Right atrium auricular region (tissue), 2 donors: ENCODE measurements at places on chromosomes 1 and 21.

- H3K27ac ChIP-seq, result peak overlapping the region; percentile 68
- no peaks in the 10 kb centered on the region for H3K36me3 ChIP-seq
- DNase-seq, result no peak
Observed at GRCh38 chr1:10706376-10706913, 90.0 kb downstream of the CASZ1 start.

DNA sequence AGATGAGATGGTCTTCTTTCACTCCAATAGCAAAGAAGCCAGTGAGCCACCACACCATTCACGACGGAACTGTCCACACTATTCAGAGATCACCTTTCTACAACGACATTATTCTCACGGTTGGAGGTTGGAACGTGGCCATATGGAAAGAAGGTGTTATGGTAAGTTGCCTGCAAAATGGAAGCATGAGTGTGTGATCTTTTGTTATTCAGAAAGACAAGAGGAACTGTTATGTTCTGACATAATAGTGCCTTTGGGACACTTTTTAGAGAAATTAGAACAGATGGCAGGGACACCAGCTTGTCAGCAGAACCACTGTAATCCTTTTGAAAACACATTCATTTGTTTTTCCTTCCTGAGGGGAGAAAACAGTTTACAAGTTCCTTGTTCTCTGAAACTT is 75.8 kb upstream of the MCOLN3 start:
- H3K27ac ChIP-seq, result no peak overlapping the region
- no peaks in the 10 kb centered on the region for H3K4me1 ChIP-seq
- no peaks in the 10 kb centered on the region for H3K36me3 ChIP-seq
- H3K4me3 ChIP-seq, result no peak overlapping the region
- no peak for DNase-seq

DNA sequence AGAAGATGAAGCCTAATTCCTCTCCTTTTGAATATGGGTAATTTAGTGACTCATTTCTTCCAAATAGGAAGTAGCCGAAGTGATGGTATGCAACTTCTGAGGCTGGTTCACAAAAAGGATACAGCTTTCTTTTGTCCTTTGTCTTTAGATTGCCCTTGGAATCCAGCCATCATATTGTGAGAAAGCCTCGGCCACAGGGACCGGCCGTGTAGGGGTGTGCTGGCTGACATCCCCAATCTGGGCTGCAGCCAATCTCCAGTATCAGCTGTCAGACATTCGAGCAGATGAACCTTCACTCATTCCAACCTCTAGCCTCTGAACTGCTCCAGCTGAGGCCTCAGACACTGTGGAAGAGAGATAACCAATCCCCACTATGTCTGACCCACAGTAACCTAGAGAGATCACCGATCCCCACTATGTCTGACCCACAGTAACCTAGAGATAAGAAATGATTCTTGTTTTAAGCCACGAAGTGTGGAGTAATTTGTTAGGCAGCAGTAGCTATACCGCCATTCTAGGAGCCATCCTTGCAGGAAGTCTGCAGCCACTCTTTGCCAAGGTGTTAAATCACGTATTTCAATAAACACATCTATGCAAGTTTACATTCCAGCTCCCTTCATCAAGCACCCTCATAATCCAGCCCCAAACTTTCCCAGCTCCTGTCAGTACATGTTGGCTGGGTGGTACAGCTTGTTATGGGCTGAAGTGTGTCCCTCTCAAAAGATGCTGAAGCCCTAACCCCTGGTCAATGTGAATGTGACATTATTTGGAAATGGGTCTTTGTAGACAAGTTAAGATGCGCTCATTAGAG is 2.9 kb upstream of the DIP2A start:
- no peaks in the 10 kb centered on the region for H3K27me3 ChIP-seq
- DNase-seq, result no peak
- H3K4me1 ChIP-seq, result peaks cover 68% of the 10 kb centered on the region
- H3K27ac ChIP-seq, result peak overlapping the region; percentile 18
- no peak overlapping the region for H3K4me3 ChIP-seq

DNA sequence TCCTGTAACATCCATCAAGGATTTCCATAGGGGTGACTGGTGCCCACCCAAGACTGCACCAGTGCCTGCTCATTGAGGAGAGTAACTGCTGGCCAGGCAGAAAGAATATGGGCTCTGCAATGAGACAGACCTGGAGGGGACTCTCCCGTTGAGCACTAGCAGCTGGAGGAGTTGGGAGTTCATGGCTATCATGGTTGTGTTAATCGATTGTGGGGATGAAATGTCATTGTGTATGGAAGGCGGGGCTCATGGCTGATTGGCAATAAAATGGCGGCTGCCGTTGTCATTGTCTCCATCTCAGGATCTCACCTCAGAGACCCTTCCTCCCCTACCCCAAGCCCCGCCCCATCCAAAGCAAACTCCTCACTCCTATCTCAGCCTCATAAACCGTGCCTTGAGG is 3.9 kb downstream of the TMEM125 start:
- H3K4me3 ChIP-seq, result no peak overlapping the region
- DNase-seq, result no peak
- no peaks in the 10 kb centered on the region for H3K27me3 ChIP-seq
- no peaks in the 10 kb centered on the region for H3K36me3 ChIP-seq
- no peaks in the 10 kb centered on the region for H3K4me1 ChIP-seq
- H3K27ac ChIP-seq, result no peak overlapping the region

DNA sequence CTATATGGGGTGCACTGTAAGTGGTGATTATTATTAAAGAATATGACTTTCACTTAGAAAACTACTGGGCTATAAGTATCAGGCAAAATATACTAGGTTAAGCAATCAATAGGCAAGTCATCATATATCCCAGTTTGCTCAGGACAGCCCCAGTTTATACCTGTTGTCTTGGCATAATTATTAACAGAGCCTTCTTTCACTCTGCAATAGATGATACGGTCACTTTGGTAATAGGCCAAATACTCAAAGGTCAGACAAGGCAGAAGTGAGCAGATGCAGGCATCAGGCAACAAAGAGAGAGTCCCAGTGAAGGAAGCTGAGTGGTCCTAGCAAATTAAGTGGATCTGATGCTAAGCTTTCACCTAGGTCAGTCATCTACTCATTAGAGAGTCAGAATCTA is 599.9 kb downstream of the LMO4 start:
- no peak overlapping the region for H3K4me3 ChIP-seq
- DNase-seq, result no peak
- H3K27me3 ChIP-seq, result no peaks in the 10 kb centered on the region
- H3K36me3 ChIP-seq, result no peaks in the 10 kb centered on the region
- H3K4me1 ChIP-seq, result no peaks in the 10 kb centered on the region

DNA sequence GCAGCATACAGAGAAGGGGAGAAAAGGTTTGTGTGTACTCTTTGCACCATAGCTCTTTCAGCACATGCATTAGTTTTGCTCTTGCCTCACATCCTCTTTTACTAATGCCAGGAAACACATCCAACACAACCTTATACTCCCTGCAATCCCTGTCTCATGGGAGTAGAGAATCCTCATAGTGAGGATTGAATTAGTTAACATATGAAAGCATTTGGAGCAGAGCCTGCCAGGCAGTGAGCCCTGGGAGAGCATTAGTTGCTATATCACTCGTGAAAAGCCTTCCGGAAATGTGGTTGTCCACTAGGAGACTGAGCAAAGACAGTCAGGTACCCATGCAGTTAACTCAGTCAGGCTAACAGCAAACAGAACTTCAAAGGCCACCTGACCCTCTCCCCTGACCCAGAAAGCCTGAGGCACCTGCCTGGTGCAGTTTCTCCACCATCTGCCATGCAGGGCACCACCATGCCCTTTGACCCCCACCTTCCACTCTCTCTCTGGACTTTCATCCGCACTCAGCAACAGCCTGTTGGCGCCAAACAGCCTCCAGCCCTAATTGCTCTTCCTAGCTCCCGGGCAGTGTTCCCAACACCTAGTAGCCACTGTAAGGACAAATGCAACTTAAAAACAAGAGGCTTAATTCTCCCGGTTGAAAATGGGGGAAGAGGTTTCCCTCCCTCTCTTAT is 14.9 kb upstream of the AGT start:
- no peak for DNase-seq
- H3K36me3 ChIP-seq, result no peaks in the 10 kb centered on the region
- H3K27me3 ChIP-seq, result no peaks in the 10 kb centered on the region
- H3K4me1 ChIP-seq, result peaks cover 28% of the 10 kb centered on the region
- H3K4me3 ChIP-seq, result no peak overlapping the region

DNA sequence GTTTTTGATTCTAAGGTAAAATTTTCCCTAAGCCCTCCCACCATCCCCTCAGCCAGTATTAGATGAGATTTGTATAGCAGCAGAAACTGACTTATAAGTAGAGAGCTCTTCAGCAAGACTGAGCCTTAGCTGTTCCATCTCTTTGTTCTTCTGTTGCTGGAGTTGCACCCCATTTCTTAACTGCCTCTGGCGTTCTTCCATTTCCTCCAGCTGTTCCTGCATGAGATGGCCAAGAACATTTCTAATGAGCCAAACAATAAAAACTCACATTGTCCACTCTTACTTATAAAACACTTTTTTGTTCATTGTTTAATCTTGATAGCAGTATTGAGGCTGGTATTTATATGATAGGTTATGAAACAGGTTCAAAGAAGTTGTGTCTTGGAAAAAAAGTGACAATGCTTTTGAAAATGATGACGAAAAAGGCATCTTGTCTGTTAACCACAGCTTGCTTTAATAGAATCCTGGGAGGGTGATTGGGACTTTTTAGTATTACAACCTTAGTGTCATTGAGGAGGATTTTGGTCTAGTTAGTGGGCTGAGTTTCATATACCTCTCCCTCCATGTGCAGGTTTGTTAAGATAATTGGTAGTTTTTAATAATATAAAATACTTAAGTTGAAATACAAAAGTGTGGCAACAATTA is 18.3 kb downstream of the SYNC start:
- H3K27me3 ChIP-seq, result no peaks in the 10 kb centered on the region
- no peak overlapping the region for H3K4me3 ChIP-seq
- H3K36me3 ChIP-seq, result peaks cover 38% of the 10 kb centered on the region
- no peak for DNase-seq

- DNase-seq, result no peak
- no peaks in the 10 kb centered on the region for H3K36me3 ChIP-seq
- no peaks in the 10 kb centered on the region for H3K27me3 ChIP-seq
- no peak overlapping the region for H3K4me3 ChIP-seq
Observed at GRCh38 chr1:243882276-243882675, 32.2 kb upstream of the AKT3 start.

DNA sequence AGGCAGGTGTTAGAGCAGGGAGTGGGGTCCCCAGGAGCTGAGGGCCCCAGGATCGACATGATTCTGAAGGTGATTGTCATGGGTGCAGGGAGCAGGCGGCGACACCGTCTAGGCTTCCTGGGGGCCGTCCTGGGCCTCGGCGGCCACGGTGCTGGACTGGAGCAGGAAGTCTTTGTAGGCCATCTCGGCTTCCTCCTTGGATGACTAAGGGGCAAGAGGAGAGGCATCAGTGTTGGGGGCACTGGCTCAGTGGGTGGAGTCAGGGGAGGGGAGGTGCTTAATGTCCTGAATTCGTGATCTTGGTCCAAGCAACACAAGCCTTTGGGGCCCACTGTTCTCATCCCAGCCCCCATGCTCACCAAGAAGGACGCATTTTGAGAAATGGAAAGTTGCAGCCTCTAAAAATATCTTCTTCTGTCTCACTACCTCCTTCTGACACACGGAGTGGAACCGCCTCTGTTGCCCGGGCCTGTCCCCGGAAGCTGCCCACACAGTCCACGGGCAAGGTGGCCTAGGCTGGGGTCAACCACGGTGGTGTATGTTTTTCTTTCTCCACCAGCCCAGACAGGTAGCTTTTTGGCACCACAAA is 8.6 kb upstream of the FCMR start:
- H3K27ac ChIP-seq, result no peak overlapping the region
- H3K4me3 ChIP-seq, result no peak overlapping the region
- no peaks in the 10 kb centered on the region for H3K4me1 ChIP-seq
- no peak for DNase-seq
- H3K36me3 ChIP-seq, result no peaks in the 10 kb centered on the region
- no peaks in the 10 kb centered on the region for H3K27me3 ChIP-seq

- no peaks in the 10 kb centered on the region for H3K36me3 ChIP-seq
- no peaks in the 10 kb centered on the region for H3K4me1 ChIP-seq
- H3K4me3 ChIP-seq, result no peak overlapping the region
- H3K27ac ChIP-seq, result no peak overlapping the region
- DNase-seq, result no peak
Observed at GRCh38 chr1:85934516-85934915, 222.1 kb downstream of the COL24A1 start.

DNA sequence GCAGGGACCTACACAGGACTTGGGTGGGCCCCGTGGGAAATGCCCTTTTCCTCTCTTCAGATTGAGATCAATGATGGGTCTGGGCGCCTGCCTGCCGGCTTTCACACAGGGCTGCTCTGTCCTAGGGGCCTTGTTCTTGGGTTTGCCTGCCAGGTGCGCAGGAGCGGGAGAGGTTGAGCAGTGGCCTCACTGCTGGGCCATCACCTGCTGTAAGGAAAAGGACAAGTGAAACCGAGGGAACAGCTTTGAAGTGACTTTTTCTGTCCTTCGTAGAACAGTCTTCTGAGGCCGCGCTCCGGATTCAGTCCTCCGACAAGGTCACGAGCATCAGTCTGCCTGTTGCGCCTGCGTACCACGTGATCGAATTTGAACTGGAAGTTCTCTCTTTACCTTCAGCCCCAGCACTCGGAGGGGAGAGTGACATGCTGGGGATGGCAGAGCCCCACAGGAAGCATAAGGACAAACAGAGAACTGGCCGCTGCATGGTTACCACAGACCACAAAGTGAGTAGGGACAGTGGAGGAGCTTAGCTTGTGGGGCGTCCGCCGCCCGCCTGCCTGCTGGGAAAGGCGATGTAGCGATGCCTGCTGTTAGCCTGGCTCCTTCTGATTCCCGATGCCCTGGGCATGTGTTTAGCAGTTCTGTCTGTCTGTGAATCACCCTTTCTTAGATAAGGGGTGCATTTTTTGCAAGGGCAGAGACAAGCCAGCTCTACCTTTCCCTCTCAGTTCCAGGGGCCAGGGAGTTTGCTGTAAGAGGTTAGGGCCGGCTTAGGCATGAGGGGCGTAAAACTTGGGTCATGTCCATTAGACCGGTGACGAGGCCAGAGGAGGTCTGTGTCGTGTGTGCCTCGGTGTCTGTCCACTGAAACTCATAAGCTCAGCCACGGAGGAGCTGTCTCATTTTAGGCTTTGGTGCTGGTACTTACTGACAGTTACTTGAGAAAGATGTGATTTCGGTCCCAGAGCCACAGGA is 19.5 kb upstream of the PWP2 start:
- no peak overlapping the region for H3K4me3 ChIP-seq
- no peak for DNase-seq
- peaks cover 74% of the 10 kb centered on the region for H3K36me3 ChIP-seq
- peak overlapping the region; percentile 66 for H3K27ac ChIP-seq
- no peaks in the 10 kb centered on the region for H3K27me3 ChIP-seq

DNA sequence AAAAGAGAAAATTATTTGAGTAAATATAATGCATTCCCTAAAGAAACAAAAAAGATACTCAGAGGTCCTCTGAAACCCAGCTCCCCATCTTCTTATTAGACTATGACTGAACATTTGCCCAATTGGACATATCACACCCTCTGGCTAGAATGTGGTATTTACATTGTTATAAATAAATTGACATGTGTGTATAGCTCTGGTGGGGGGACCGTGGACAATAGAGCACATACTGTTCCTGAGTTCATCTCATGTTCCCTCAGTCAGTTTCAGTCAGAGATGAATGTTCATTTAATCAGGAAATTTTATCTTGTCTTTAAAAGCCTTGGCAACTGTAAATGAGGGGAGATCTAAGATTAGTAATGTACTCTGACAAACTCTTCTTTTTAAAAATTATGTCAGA is 459.3 kb upstream of the ADAMTS5 start:
- no peaks in the 10 kb centered on the region for H3K36me3 ChIP-seq
- H3K4me3 ChIP-seq, result no peak overlapping the region
- H3K27ac ChIP-seq, result peak overlapping the region; percentile 50
- H3K4me1 ChIP-seq, result no peaks in the 10 kb centered on the region
